GF-D8 (cell line): ENCODE measurements at places on chromosomes 5 and 9.

DNA sequence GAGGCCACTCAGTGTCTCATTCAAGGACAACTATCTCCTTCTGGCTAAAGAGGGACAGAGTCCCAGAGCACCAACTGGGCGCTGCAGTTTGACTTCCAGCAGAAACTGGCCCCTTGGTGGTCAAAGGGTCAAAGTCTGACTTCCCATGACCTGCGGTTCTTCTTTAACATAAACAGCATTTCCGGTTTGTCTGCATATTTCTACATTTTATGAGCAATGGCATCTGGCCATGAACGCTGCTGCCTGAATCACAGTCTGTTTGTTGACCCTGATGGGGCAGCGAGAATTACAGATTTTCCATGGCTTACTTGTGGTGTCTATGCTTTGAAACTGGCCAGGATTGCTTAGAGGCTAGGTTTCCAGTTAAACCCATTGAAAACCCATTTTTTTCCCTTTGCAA, 1.3 kb downstream of the TNFSF15 start:
- no peak for DNase-seq

GRCh38 chr9:14633148-14633547, 60.1 kb downstream of the ZDHHC21 start:
- no peak for DNase-seq

DNA sequence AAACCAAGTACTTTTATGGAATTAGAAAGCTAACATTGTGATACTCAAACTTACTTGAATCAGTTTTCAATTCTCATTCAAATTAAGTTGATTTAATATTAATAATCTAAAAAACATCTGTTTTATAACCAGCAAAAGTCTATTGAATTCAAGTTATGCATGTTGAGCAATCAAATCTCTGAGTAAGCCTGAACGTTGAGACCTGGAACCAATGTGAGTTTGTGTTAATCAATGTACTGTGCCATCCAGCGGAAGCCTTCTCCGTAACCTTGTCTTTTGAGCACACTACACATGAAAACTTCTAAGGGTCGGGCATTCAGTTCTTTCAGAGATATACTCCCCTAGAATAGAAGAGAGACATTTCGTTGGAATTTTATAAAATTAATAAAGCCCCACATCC, 25.9 kb downstream of the SAR1B start:
- no peak for DNase-seq

DNA sequence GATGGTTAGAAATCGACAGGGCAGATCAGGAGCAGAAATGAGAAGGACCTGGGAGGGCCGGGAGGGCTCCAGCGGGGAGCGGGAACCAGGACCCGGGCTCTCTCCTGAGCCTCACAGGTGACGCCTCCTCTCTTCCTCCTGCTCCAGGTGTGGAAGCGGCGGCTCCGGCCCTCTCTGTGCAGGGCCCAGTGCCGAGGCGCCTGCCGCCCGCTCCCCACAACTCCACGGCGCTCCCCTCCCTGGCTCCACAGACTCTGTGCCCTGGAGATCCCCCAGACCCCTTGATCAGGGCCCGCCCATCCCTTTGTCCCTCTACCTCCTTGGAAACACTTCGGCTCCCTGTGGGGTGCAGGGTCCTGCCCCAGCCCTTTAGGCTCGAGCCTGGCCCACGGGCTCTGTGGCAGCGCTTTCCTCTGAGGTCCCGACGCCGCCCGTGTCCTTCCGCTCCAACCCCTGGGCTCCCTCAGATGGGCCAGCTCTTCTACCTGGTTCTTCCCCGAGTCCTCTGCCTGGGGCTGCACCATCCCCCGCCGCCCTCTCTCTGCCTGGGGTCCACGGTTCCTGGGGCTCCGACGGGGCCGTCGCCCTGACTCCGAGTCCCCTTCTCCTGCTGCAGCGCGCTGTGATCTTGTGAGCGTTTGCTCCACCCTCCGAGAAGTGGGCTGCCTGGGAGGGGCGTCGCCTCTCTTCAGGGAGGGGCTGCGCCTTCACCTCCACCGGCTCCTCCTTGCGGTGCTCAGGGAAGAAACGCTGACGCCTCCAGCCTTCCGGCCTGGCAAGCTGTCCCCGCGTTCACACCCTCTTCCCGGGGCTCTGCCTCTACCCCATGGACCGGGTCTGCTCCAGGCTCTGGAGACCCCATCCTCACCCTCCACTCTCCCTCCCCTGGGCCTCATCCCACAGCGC, 22.4 kb upstream of the SLC6A3 start:
- DNase-seq, result no peak

GRCh38 chr9:36125062-36125855, 11.3 kb upstream of the GLIPR2 start:
- DNase-seq, result no peak

GRCh38 chr5:158484150-158484549, 615.6 kb downstream of the EBF1 start:
- DNase-seq, result no peak

DNA sequence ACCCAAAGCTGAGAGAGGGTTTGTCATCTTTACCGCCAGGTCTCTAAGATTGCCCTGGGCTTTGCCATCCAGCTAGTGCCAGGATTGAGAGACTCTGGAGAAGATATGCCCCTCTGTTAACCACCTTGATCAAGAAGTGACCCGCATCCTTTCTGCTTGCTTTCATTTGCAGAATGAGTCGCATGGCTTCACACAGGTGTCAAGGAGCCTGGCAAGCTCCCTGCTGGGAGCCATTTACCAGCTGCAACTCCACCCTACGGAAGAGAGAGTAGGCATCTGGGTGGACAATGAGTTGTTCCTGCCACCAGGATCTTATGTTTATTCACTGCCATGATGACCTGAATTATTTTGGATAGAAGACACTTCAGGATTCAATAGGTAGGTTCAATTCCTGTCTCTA, 43.0 kb downstream of the HSD17B3 start:
- no peak for DNase-seq

DNA sequence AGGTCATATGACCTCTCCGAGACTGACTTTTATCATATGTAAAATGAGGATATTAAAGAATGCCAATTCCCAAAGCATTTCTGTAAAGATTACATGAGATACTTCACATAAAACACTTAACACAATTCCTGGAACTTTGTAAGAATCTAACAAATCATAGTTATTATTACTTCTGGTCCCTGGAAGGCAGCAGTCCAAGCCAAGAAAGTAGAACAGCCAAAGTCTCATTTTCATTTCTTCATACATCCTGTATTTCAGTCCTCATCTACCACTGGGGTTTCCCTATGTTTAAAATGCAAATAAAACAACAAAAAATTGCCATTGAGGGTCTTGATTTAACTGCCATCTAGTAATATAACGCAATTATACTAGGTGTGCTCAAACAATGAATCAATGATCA, 179.5 kb downstream of the MARCHF11 start:
- no peak for DNase-seq

- no peak for DNase-seq
Measured at GRCh38 chr5:130270786-130271185, 366.5 kb downstream of the CHSY3 start.

GRCh38 chr5:5953584-5954274, 424.6 kb downstream of the MED10 start:
- DNase-seq, result no peak

DNA sequence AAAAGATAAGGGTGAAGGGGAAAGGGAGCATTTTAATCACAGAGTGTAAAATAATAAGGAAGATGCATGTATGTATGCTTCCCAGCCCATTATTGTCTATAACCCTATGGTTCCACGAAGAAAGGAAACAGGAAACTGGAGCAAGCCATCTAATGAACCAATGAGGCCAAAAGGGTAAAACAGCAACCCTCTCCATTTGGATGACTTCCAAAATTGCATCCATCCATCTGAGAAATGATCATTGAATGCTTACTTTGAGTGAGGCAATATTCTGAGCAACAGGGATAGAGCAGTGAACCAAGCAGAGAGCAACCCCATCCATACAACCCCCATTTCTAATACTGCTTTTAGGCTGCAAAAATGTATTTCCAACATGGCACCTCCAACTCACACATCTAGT, 46.9 kb downstream of the ARL15 start:
- DNase-seq, result no peak

DNA sequence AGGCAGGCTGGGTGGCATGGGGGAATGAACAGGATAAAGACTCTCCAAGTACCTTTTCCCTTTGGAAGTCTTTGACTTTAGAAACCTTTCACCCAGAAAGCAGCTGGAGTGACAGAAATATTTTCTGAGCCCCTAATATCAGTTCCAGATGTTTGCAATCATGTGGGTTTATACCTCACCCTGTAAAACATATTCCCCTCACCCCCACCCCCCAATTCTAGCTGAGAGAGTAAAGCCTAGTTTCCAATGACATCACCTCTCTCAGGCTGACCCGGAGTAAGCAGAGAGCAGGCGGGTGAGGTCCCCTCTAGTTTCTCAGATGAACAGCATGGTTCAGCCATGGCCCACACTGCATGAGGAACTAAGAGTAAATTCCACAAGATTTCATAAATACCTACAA, 82.9 kb upstream of the TRIM32 start:
- no peak for DNase-seq

- no peak for DNase-seq
Measured at GRCh38 chr5:5270161-5270560, 130.0 kb downstream of the ADAMTS16 start.

GRCh38 chr9:13268469-13268868, 11.0 kb downstream of the MPDZ start:
- no peak for DNase-seq
